Frontal cortex (tissue), 4 donors: ENCODE measurements at places on chromosomes 6 and 20. TPM values are rescaled to one million over a fixed set of nuclear protein-coding genes. Genes with fewer than 3 reads are reported as not detected.

The SCP2D1 gene
- not detected for total RNA-seq

The MEA1 gene
- 31.4 TPM for total RNA-seq

DNA sequence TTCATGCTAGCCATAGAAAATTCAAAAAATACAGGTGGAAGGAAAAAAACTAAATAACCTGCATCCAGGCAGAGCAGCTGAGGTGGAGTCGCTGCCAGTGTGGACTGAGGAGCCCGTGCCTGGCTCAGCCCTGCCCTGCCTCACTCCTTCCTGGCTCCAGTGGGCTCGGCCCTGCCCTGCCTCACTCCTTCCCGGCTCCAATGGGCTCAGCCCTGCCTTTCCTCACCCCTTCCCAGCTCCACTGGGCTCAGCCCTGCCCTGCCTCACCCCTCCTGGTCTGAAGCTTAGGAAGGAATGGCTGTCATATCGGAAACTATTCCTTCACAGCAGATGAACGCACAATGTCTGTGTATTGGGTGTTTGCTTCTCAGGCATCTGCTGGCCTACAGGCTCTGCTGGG is 142.1 kb downstream of the SMOC2 start:
- DNase-seq: no peak

The ADAM33 gene
- 2.4 TPM for total RNA-seq

- DNase-seq: no peak
Measured at GRCh38 chr6:156845454-156846155, 68.4 kb downstream of the ARID1B start.

GRCh38 chr6:63517221-63517620 is 55.1 kb upstream of the LOC128125822 start:
- no peak for DNase-seq

The BMP7 gene
- total RNA-seq: 9.4 TPM

DNA sequence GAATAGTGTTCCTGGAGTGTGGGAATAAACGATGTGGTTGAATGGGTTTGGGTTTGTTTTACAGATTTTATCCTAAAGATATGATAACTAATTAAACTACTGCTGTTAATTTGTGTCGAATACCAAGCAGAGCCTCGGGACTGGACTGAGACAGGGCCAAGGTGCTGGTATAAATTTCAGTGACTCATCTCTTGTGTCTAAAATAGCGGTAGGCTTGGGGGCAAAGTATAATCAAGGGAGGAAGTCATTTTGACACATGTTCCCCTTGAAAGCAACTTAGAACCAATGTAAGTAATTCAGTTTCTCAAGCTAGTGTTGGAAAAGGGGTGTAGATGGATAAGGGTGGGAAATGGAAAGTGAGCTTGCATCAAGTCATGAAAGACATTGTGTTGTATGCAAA is 108.4 kb downstream of the PLCB4 start:
- DNase-seq: no peak

The GSTA3 gene
- total RNA-seq: not detected

- DNase-seq: no peak
Measured at GRCh38 chr6:69792292-69792691, 4.5 kb downstream of the LMBRD1 start.

- DNase-seq: peak; percentile 38
Measured at GRCh38 chr6:148293181-148293995, 49.2 kb upstream of the SASH1 start.

The MUC22 gene
- total RNA-seq: not detected

DNA sequence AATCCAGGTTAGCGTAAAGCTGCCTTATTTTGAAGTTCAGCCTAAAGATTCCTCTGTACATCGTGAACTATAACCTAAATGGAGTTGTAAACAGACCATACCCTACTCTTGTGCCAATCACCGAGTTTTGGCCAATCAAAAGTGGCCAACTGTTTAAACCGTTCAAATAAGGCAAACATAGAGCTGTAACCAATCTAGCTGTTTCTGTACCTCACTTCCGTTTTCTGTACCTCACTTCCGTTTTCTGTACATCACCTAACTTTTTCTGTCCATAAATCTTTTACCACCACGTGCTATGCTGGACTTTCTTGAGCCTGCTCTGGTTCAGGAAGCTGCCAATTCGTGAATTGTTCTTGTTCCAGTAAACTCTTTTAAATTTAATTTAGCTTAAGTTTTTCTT is 39.7 kb downstream of the LBP start:
- no peak for DNase-seq

The CFAP206 gene
- total RNA-seq: 2.0 TPM

GRCh38 chr6:101876431-101876830 is 482.9 kb downstream of the GRIK2 start:
- no peak for DNase-seq
